NCI-H526 treated with DMSO at 0.1 percent for 48 hours (cell line): ENCODE measurements at places on chromosomes 5 and 9.

GRCh38 chr5:10624206-10624605 is 60.3 kb downstream of the ANKRD33B start:
- no peak for DNase-seq

DNA sequence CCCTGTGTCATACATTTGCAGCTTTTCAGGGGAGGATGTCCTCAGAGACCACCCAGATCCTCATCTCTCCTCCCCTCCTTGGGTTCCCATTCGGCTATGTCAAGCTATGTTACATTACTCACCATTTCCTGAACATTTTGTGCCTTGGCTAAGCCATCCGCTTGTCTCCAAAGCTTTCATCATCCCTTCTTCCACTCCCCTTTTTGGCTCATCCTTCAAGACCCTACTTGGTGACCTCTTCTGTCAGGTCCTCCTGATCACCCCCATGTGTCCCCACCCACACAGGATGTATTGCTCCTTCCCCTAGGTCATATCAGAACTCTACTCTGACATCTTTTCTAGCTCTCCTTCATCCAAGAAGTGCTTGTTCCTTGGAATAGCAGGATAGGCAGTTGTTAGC is 81.8 kb downstream of the BOD1 start:
- no peak for DNase-seq

DNA sequence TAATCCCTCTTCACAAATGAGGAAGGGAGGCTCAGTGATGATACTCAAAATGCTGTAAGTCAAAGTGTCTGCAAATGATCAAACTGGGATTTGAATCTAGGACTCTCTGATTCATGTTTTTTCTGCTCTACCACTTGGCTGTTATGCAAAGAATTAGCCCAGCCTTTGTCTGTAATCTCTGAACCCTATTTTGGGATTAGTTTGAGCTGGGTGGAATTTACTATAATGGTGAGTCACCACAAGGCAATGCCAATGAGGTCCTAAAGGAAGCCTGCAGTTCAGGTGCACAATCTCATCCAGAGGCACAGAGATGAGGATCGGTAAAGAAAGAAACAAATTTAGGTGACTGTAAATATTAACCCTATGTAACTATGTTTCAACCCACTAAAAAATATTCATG is 29.2 kb downstream of the RFK start:
- no peak for DNase-seq

DNA sequence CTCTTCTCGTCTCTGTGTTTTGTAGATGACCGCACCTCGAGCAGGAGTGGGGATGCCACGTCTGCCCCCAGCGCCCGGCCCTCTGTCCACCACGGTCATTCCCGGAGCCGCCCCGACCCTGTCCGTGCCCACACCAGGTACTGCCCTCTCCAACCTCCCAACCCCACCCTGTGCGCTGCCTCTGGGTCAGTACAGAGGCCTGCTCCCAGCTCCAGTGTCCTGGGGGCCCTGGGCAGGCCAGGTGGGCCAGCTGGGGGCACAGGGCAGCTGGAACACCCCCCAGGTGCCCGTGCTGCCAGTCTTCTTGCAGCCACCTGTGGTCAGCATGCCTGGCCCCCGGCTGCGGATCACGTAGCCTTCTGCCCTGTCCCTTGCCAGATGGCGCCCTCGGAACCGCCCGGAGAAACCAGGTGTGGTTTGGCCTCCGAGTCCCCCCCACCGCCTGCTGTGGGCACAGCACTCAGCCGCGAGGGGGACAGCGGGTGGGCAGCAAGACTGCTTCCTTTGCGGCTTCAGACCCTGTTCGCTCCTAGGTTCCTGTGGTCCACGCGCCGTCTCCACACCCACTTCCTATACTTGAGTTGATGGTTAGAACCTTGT is 133.7 kb downstream of the WNK2 start:
- DNase-seq, result no peak

GRCh38 chr5:126921241-126922091 is 108.9 kb downstream of the MARCHF3 start:
- DNase-seq, result no peak

DNA sequence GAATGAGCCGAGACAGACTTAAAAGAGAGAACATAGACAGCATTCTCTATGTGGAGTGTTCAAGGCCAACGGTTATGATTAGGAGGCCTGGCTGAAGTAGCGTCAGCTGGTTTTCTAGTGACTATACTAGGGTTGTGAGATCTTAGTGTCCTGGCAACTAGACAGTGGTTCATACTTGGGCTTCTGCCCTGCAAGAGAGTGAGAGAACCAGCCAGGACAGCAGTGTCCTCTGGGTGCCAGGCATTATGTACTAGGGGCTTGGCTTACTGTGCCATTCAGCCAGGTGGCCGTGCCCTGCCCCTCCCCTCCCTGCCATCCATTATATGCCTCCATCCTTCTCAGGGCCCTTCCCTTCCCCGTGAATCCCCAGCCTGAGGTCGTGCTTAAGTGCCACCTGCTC is 56.8 kb downstream of the TRIO start:
- DNase-seq, result no peak

GRCh38 chr5:106894964-106895363 is 775.8 kb downstream of the EFNA5 start:
- DNase-seq, result no peak

GRCh38 chr9:83466351-83466750 is 71.8 kb downstream of the FRMD3 start:
- DNase-seq, result no peak

DNA sequence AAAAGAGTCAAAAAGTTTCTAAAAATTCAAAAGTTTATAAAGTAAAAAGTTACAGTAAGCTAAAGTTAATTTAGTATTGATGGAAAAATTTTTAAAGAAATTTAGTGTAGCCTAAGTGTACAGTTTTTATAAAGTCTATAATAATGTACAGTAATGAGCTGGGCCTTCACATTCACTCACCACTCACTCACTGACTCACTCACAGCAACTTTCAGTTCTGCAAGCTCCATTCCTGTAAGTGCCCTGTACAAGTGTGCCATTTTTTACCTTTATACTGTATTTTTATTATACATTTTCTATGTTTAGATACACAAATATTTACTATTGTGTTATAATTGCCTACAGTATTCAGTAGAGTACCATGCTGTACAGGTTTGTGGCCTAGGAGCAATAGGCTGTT is 239.5 kb upstream of the MAP3K1 start:
- no peak for DNase-seq

DNA sequence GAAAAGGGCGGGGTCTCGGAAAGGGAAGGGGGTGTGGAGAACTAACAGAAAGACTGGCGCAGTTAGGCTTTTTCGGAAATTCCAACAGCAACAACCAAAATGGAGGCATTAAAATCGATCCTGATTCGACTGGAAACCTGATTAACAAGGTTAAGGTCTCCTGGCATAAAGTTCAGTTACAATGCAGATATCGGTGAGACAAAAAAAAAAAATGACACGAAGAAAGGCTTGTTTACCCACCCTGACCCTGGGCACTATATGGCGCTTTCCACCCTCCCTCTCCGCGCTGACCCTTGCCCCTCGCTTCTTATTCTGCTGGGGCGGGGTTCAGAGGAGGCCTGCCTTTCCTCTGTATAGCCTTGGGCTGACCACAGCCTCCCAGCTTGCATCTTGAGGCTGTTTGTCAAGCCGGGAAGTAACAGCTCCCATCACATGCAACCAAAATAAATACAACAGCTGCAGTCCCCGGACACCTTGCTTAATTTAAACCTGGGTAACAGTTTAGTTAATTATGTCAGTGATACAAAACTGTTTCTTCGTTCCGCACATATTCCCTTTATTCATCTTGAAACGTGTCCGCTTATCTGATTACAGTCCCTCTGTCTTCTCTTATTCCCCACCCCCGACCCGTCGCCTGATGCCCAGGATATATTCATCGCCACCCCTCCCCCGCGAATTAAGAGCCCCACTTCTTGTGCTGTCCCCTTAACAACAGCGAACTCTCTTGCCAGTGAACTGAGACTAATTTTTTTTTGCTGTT is 795 bp upstream of the PJA2 start:
- DNase-seq, result no peak

DNA sequence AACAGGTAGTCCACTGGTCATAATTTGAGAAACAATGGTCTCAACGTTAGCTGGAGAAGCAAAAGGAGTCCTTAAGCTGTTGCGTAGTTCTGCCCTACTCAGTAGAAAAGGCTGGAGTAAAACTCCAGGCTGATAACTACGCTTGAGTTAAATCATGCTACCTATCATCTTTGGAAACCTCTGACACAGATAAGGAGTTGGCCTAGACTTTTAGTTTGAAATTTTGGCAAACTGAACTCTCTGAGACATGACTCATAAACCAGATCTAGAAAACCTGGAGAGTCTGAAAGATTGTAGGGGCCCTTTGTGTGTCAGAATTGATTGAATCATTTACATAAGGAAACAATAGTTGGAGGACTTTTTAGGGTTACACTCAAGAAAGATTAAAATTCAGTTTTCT is 26.3 kb downstream of the NMUR2 start:
- no peak for DNase-seq

- no peak for DNase-seq
These were observed 236.1 kb downstream of the DNAH5 start for GRCh38 chr5:13708432-13708831.

GRCh38 chr9:99471033-99471432 is 249.0 kb downstream of the SEC61B start:
- no peak for DNase-seq

DNA sequence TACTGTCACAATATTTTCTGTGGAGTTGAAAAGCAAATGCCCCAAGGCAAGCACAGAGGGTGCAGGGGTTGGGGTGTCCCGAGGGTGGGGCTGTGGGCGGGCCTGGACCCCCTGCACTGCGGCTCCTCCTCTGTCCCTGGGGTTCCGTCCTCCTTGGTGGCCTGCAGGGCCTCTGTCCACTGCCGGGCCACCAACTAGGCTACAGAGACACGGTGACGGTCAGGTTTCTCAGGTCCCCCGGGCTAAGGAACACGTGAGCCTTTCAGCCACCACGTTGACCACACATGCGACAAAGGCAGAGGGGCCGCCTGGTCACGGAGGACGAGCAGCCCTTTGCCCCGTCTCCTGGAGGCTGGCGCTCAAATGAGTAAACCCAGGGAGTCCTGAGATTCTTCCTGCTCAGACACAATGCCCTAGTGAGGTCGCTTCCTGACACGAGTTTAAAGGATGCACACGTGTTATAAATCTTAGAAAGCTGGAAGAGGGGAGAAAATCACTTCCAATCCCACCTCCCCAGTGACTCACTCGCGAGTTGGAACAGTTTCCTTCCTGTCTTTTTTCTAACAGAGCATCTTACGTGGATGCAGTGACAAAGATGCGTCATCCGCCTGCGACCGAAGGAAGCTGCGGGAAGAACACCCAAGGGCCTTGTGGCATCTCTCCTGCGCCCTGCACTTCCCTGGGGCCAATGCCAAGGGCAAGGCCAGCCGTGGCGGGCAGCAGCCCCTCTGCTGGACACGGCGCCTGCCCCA is 24.8 kb upstream of the OBP2B start:
- DNase-seq, result no peak

DNA sequence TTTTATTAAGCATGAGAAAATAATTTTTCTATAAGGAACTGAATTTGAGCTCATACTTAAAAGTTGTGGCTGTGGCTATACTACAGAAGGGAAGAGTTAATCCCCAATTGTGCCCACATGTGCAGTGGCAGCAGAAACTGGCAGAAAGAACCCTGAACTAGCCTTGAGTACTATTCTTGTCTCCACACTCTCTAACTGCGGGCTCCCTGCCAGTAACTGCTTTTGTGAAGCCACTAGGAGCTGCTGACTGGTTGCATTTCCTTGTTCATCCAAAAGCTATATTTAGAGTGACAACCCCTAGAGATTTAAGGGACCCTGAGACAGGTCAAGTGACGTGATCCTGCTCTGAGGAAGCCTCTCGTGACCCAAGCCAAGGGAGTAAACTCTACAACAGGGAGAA is 238.6 kb downstream of the ELAVL2 start:
- no peak for DNase-seq

- no peak for DNase-seq
These were observed 8.9 kb upstream of the ZCCHC10 start for GRCh38 chr5:133035224-133035623.

- DNase-seq, result no peak
These were observed 55.8 kb upstream of the TMC1 start for GRCh38 chr9:72465593-72465984.
